ENCODE measurements at places on chromosomes 7 and 10. TPM values are rescaled to one million over a fixed set of nuclear protein-coding genes. Genes with fewer than 3 reads are reported as not detected.

- no peak for DNase-seq
Observed at GRCh38 chr7:27066148-27066547, 29.7 kb downstream of the HOXA1 start.

DNA sequence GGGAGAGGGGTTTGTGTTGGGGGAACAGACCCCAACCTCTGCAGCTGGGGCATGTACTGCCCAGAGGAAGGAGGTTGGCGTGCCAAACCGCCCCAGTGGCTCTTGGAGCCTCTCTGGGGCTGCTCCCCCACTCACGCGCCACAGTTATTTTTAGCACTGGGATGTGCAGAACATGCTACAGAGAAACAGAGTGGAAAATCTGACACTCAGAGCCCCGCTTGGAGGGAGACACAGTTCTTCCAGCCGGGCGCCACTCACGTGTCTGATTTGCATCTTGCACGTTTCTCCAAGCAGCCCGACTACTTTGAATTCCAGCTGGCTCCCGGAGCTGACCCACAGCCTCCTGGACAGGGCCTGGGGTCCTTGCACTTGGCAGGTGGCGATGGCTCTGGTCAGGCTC, 182.0 kb downstream of the RPS24 start:
- DNase-seq = no peak

GRCh38 chr7:147151661-147152060, 1035.1 kb downstream of the CNTNAP2 start:
- DNase-seq = no peak

DNA sequence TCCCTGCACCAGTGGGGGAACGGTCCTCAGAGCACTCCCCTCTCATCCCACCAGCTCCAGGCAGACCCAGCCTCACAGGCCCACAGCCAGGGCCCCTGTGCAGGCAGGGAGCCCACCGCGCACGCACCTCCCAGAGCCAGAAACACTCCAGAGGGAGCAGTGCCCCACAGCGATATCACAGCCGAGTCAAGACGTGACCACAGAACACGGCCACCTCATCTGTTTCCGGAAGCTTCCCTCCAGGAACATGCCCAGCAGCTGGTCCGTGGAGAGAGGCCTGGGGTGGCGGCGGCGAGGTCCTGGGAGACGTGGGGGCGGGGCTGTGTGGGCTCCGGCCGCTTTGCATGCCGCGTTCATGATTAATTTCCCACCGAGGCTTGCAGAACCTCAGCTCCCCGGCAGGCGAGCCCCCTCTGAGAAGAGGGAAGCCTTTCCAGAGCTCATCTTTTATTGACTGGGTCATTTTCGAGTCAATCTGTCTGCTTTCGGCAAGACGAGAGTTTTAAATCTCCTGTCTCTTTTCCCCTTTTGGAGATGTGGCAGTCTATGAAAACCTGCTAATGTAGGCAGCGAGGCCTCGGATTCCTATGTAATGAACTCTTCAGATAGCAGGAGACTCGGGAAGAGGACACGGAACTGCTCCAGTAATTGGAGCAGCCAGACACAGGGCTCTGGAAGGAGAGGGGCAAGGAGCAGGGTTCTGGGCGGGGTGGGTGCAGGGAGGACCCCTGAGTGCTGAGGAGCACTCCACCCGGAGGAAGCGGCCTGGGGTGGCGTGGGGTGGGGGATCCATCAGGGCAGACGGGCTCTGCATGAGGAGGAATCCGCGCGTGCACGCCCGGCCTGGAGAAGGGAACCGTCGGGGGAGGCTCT, 242.8 kb downstream of the ELFN1 start:
- no peak for DNase-seq

GRCh38 chr7:123237-123636, 69.1 kb upstream of the FAM20C start:
- no peak for DNase-seq

Gene DNAJC12
- 6.1 TPM for total RNA-seq

Gene DNMBP
- total RNA-seq = 5.1 TPM

Gene GIMAP7
- total RNA-seq = 169 TPM

Measured in activated CD4-positive, alpha-beta memory T cell treated with anti-CD3 and anti-CD28 coated beads, Interleukin-2, amount 10 ng/mL, durations not matched to agents 7 days and 5 days (primary cell).